ENCODE measurements at places on chromosomes 3 and 15.

DNA sequence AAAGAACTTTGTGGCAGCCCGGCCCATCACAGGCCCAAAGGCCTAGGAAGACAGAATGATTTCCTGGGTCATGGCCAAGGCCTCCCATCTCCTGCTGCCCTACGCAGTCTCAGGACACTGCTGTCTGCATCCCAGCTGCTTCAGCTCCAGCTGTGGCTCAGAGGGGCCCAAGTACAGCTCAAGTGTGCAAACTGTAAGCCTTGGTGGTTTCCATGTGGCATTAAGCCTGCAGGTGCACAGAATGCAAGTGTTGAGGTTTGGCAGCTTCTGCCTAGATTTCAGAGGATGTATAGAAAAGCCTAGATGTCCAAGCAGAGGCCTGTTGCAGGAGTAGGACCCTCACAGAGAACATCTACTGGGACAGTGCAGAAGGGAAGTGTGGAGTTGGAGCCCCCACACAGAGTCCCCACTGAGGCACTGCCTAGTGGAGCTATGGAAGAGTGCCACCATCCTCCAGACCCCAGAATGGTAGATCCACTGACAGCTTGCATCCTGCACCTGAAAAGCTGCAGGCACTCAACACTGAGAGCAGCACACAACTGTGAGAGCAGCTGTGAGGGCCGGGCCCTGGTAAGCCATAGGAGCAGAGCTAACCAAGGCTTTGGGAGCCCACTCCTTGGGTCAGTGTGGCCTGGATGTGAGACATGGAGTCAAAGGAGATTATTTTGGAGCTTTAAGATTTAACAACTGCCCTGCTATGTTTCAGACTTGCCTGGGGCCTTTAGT, 208.2 kb upstream of the CMC1 start:
- no peak for DNase-seq

- no peak for DNase-seq
Observed at GRCh38 chr3:24674261-24674660, 179.6 kb upstream of the THRB start.

GRCh38 chr3:113105093-113105449, 106.3 kb upstream of the BOC start:
- DNase-seq: no peak

DNA sequence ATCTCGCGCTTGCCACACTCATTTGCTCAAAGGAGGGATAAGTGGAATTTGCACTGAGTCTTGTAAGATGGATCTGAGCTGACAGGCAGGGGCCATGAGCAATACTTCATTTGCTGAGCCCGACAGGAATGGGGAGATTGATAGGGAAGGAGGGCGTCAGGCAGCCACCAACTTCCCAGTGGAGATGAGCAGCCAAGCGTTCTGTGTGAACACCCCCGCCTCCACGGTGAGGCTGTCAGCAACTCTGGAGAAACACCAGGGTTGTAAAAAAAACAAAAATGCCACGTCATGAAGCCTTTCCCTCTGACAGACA, 36.8 kb downstream of the TLE3 start:
- DNase-seq: no peak

DNA sequence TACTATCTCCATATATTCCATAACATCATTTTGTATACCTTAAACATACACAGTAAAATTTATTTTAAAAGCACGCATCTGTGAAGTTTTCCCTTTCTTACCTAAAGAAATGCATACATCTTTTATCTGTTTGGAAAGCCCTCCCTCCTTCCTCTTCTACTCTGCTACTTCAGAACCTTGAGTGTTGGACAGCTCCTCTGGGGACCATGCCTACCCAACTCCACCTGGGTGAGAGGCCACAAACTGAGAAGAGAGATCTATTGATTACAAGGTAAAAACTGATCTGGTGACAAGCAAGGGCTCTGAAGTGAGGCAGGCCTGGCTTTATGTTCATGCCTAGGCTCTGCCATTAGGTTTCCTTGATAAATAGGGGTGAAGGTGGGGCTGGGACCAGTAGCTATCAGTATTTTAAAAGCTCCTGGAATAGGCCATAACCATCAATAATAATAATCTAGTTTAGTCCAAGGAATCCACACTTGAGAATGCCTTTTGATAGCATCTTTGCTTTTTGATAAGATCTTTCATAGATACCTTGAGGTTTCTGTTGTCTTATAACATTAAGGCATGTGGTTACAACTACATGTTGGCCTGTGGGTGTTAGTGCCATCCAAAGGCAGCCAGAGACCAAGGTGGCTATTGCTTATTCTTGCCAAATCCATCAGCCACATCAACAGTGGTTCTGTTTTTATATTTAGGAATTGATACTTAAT, 148.8 kb downstream of the KCNMB2 start:
- no peak for DNase-seq

- DNase-seq: no peak
Observed at GRCh38 chr3:196617256-196617655, 22.2 kb upstream of the NRROS start.

- no peak for DNase-seq
Observed at GRCh38 chr3:89072642-89073041, 34.8 kb upstream of the EPHA3 start.

DNA sequence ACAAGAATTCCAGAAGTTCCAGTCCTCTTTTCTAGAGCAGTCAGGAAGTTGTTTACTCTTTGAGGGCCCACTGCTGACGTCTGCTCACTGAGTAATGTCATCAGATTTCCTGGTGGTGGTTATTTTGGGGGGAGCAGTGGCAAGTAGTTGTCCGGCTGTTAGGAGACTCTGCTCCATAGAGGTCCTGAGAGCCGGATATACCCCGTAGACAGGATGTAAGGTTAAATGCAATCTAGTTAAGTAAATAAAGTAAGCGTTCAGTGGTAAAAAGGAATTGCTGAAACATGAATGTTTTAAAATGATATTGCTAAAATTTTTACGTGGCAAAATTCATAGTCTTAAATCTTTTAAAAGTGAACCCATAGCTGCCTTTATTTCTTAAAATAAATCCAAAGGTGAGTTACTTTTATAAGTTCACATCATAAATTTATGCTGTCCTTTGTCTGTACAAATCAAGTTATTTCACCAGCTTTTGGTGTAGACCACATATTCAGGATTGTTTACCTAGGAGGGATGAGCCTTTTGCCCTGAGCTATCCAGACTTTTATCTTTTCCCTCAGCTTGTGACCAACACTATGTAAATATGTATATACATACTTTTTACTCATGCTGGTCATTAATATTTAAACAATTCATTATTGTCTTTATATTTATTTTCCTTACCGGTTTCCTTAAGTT, 65.8 kb downstream of the PDE8A start:
- no peak for DNase-seq

DNA sequence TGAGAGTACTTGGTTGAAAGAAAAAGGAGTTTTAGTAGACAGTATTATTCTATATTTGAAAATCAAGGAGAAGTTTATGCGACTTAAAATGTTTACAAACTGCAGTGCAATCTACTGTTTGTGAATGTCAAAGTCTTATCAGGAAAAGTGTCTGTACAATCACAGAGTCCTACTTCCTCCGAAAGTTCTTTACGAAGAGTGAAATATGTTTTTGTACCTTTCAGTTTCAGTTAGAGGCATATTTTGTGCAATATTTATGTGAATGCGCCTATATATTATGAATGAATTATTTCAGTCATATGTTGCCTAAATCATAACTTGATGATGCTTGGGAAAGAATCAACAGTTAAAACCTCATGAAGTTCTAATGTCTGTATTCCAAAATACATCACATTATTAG, 31.5 kb downstream of the NGRN start:
- no peak for DNase-seq

DNA sequence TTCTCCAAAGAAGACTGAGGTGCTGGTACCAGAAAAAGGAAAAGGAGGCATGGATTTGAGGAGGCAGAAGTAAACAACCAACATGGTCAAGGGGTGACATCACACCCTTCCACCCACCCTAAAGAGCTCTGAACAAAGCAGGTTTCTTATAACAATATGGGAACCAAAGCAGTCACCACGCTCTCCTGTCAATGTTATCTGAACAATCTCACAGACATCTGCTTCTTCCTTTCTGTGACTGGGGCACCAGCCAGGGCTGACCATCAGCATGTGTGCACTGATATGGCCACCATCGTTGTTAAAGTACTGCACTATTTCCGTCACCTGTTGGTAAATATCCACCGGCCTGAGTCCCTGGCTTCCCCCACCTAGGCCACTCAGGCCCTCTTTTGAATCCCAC, 252.9 kb downstream of the SHQ1 start:
- no peak for DNase-seq

GRCh38 chr3:150545419-150546225, 674 bp downstream of the SERP1 start:
- DNase-seq: peak; percentile 60

DNA sequence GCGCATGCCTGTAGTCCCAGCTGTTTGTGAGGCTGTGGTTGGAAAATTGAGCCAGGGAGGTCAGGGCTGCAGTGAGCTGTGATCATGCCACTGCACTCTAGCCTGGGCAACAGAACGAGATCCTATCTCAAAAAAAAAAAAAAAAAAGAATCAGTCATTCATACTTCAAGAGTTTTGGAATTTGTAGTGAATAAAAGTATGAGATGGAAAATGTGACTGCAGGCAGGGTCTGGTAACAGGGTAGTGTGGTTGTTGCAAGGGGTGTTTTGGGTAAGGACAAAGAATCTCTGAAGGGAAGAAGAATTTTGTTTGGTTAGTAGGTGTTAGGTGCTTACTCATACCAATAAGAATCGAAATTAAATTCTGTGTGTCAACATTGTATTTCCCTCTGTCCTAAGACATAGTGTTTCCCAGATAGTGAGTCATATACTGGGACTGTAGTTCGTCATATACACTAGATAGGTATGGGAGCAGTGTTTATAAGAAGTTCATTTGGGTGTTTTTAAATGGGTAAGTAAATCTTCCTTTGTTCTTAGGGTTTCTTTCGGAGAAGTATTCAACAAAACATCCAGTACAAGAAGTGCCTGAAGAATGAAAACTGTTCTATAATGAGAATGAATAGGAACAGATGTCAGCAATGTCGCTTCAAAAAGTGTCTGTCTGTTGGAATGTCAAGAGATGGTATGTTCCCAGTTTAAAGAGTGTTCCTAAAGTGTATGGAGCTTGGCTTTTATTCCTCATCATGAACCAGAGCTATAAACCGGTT, 14.2 kb downstream of the NR1D2 start:
- DNase-seq: no peak

DNA sequence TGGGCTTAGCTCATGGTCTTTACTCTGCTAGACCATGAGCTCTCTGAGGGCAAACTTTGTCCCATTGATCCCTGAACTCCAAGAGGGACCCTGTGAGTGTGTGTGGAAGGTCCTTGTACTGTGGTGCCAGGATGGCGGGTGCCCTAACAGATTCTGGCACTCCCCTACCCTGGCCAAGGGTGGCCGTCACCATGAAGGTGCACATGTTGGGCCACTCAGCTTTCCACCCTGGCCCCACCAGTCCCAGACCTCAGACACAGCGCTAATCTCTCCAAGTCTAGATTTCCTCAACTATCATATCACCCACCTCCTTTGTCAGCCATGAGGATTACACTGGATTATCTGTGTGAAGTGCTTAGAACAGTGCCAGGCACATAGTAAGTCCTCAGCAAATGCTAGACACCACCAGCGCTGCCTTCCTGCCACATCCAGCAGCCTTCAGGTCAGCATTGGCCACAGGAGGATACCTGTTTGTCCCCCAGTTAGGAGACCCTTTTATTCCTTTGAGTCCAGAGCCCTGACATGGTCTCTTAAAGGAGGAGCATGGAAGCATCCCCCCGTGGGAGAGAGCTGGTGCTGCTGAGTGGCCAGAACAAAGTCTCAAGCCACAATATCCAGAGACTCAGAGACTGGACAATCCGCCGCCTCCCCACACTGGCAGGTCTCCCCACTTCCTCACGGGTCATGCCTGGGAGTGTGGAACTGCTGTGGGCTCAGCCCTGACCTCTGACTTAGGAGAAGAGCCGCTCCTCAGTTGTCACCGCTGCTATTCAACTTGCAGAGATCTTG, 44.5 kb upstream of the SLCO2A1 start:
- DNase-seq: no peak

GRCh38 chr3:119990888-119991287, 103.4 kb downstream of the GSK3B start:
- no peak for DNase-seq

All from NCI-H1092 treated with DMSO at 0.1 percent for 48 hours (cell line).